ENCODE measurements at places on chromosomes 13 and 19.

- DNase-seq = no peak
Measured at GRCh38 chr13:20142023-20142926, 18.6 kb downstream of the GJA3 start.

GRCh38 chr19:14814982-14815652 lies 19.9 kb downstream of the OR7A5 start:
- no peak for DNase-seq

DNA sequence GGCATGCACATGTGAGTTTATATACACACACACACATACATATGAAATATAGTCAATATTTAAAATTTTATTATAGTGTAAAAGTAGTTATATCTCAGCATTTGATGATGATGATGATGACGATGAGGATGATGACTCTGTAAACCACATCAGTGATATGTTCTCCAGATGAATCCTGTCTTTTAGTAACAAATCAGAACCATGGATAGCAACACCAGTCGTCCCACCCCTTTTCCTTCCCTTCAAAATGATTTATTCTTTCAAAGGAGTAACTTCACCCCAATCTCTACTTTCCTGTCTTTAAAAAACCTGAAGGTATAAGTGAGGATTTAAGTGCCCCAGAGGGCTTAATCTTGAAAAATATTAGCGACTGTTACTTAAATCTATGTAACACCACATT lies 74.1 kb downstream of the DCLK1 start:
- no peak for DNase-seq

- no peak for DNase-seq
Measured at GRCh38 chr19:33440682-33441081, 67.2 kb downstream of the CEBPG start.

DNA sequence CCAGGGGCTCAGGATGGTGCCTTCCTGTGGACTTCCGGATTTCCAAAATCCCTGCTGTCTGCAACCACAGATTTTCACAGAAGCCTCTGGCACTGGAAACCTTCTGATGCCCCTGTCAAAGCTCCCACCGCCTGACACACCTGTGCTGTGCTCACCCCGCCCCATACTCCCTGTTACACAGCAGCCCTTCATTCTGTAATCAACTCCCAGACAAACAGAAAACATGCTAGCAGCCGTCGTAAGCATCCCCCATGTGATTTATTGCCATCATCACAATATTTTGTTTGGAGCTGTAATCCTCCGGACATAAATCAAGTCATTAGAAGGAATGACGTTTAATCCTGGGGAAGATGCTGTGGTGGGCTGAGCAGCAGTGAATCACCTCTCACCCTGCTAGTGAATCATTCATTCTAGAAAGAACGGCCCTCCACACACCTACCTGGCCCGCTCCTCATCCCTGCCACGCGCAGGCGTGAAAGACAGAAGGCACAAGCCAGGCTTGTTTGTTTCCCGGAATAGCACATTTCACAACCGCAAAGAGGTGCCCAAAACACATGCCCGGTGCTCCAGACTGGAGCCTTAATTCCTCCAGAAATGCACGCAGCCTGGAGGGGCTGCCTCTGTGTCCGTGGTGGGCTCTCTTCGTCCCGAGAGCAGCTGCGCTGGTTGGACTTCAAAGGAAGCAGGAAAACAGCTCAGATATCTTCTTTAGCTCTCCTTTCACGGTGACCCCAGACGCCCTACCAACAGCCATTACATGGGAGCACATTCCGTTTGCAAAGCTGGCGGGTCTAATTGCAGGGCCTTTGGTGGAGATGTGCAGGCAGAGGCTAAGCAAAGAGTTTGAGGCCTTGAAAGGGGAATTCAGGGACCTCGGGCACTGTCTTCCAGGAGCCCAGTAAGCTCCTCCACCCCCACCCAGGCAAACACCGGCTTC lies 41.3 kb upstream of the KCTD15 start:
- no peak for DNase-seq

GRCh38 chr13:49540552-49540951 lies 44.8 kb downstream of the PHF11 start:
- peak; percentile 10 for DNase-seq

DNA sequence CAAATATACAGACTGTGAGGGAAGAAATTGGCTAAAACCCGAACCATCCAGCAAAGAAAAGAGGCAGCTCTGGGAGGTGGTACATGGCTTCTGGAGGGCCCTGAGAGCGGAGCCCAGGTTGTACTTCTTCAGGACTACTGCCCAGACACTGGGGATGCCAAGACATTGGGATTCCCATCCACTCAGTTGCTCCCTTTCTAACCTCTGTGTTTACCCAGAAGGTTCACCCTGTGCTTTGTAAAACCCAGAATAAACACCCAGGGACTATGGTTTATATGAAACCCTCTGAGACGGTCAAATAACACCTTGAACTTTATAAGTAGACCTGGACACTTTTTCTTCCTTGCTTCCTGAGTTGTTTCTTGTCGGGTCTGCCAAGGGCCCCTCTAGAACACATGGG lies 9.7 kb downstream of the MEIOSIN start:
- no peak for DNase-seq

DNA sequence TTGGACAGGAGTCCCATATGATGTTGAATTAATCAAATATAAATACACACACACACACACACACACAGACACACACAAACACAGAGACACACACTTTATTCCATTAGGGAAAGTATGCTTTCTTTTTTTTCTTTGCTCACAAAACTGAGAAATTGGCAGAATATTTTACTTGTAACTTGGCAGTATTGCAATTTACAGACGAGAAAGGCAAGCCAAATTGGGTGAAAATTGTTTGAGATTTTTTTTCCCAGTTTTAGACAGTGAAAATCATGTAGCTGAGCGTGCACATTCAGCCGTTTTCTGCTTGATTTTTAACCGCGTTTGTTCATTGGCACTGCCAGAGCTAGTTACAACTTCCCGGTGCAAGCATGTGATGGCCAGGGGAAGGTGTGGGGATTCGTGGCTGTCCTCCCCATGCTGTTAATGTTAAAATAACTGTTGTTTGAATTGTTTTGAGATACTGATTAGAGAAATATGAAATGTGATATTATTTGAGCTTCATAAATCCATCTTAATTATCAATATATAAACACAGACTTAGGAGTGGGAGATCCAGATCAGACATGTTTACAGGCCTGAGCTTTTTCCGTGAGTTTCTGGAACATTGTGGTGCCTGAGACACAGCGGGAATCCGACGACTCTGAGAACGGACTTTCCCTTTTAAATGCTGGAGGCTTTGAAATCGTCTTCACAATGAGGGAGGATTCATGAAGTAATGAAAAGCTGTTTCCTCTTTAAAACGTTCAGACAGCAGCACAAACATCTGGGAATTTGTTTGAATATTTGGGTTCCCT lies 125.5 kb downstream of the KCNRG start:
- DNase-seq = no peak

- DNase-seq = no peak
Measured at GRCh38 chr19:33000510-33000909, 28.5 kb downstream of the FAAP24 start.

GRCh38 chr19:48064509-48064908 lies 20.6 kb upstream of the CABP5 start:
- no peak for DNase-seq
